ENCODE measurements at places on chromosomes 6 and 20. TPM values are rescaled to one million over a fixed set of nuclear protein-coding genes. Genes with fewer than 3 reads are reported as not detected.

GRCh38 chr20:4112481-4113421 is 97.4 kb upstream of the RNF24 start:
- no peak for DNase-seq

BEND6 gene
- total RNA-seq, result not detected

DNA sequence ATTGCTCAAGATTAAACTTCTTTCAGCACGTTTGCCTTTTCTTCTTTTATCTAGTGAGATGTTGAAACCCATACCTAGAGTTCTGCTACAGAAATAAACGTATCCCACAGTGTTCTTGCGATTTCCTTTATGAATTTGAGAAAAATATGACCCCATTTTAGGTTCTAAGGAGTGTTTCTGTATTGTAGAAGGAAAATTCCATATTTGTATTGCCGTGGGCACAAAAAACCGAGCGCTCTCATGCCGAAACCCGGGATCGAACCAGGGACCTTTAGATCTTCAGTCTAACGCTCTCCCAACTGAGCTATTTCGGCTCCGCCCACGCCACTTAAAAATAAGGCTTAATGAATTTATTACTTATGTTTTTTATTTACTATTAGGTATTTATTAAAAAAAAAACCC is 23.7 kb downstream of the ZNF311 start:
- DNase-seq, result peak; percentile 72

LPA gene
- not detected for total RNA-seq

GRCh38 chr20:11168026-11168425 is 494.2 kb upstream of the JAG1 start:
- no peak for DNase-seq

DNA sequence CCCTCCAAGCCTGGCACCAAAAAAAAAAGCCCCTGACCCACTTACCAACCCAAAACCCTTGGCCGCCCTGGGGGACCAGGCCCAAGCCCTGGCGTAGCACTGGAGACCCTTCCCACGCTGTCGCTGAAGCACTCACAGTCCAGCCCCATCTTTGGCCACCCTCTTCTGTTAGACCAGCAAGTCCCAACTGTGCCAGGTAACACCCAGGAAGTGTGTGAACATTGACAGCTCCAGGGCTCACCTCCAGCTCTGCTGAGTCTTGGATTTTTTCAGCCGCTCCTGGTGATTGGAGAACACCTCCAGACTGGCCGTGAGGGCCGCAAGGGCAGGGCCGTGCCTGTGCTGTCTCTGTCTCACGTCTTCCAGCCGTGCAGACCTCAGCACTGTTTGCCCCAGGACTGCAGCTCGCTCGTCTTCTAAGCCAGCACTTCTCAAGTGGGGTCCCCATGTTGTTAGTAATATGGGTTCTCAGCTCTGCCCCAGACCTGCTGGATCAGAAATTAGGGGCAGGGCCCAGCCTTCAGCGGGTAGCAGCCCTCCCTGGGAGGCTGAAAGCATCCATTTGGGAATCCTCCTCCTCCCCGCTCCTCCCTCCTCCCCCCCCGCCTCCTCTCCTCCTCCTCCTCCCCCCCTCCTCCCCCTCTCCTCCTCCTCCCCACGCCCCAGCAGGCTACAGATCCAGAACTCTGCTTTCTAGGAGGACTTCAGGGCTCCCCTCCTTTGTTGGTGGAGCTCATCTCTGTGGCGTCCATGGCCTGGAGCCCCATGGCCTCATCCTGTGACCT is 18.1 kb downstream of the NPEPL1 start:
- DNase-seq, result no peak

GRCh38 chr6:56848105-56848504 is 106.8 kb upstream of the BEND6 start:
- DNase-seq, result no peak

BACH2 gene
- total RNA-seq, result 116 TPM

MEP1A gene
- not detected for total RNA-seq

LY6G6C gene
- total RNA-seq, result not detected

- DNase-seq, result no peak
These were observed 47.6 kb downstream of the ALDH8A1 start for GRCh38 chr6:134902074-134902861.

All from naive thymus-derived CD8-positive, alpha-beta T cell (primary cell).